ENCODE measurements at places on chromosomes 3 and 15. TPM values are rescaled to one million over a fixed set of nuclear protein-coding genes. Genes with fewer than 3 reads are reported as not detected.

- DNase-seq: no peak
Measured at GRCh38 chr3:19338769-19339168, 190.5 kb downstream of the KCNH8 start.

DNA sequence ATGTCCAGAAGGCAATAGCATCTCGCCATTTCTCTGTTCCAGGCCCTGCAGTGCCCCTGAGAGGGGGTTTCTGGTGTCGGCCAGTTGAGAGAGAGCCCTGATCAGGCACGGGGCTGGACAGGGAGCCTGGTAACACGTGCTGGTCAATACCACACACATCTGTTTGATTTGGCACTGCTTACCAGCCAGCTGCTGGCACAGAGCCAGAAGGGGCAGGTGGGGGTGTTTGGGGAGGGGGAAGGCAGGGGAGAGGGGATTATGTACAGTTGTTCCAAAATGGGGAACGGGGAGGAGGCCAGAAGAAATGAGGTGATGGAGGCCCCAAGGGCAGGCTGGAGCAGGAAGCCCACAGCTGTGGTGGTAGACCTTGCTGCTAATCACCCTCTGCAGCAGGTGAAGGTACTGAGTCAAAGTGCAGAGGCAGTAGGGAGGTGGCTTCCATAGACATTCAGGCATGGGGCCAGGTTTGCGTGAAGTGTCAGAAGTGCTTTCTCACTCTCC is 153.5 kb upstream of the LPP start:
- DNase-seq: no peak

DNA sequence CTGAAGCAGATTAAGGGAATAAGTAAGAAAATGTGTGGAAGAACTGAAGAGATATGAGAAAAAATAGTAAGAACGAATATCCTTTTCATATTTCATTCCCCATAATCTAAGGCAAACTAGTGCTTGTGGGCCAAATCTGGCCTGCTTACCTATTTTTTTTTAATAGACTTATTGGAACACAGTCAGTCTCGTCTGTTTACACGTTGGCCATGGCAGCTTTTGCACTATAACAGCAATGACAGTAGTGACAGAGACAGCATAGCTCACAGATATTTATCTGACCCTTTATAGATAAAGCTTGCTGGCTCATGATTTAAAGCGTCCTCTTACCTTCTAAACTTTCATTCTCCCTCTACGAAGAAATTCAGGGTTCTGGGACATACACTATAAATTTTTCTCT is 50.0 kb upstream of the CDAN1 start:
- DNase-seq: no peak

DNA sequence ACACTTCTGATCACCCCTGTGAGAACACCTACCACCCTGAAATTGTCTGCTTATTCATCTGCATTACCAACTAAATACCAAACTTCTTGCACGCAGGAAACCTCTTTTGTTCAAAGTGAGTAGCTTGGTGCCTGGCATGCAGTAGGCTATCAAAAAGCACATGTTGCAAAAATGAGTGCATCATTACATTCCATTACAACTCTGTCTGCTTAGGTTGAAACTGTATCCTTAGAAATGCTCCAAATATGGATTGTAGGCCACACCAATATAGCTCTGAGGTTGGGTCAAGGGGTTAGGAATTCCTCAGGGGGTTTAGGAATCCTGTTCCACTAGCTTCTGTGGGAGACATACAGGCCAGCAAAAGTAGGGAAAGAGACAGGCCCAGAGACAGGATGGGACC is 107.2 kb downstream of the THRB start:
- DNase-seq: no peak

- DNase-seq: no peak
Measured at GRCh38 chr15:58486062-58486461, 54.3 kb downstream of the LIPC start.

- no peak for DNase-seq
Measured at GRCh38 chr3:55164876-55165275, 237.0 kb upstream of the LRTM1 start.

- no peak for DNase-seq
Measured at GRCh38 chr3:184908859-184909258, 96.9 kb downstream of the VPS8 start.

The PAK2 gene
- total RNA-seq: 90.3 TPM

The SAMD7 gene
- not detected for total RNA-seq

The ADCY5 gene
- total RNA-seq: 8.0 TPM

DNA sequence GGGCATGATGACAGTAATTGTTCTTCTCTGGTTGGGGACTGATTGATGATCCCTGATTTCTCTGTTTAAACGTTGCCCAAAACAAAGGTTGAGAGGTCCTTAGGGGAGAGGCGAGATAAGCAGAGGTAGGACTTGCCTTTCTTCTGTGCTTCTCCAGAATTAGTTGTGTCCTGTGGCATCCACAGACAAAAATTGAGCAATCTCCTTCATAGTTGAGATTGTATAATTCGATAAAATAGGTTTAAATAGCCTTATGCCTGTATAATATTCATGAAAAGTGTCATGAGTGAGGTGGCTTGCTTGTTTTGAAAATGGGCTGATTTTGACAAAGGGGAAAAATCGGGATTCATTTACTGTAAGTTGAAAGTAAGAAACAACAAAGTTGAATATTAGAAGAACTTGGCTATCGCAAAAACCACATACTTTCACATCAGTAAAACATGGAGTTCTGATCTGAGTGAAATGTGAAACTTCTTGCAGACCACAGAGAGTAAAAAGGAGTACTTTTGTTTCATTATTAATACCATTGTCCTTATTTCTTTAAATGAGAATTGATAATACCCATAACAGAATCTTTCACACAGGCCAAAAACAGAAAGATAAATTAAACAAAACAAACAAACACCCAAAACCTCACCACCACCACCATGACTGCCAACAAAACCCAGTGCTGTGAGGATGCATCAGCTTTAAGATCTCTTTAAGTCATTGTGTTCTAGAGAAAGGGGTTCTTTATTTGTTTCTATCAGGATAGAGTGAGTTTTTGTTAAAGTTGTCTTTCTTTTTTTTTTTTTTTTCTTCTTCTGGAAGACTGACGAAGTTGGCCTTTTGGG is 155.7 kb downstream of the LPP start:
- no peak for DNase-seq

The TRANK1 gene
- 18.5 TPM for total RNA-seq

GRCh38 chr3:29484633-29485032 is 203.8 kb downstream of the RBMS3 start:
- DNase-seq: no peak

- DNase-seq: no peak
Measured at GRCh38 chr3:142149673-142149992, 289 bp upstream of the TFDP2 start.

DNA sequence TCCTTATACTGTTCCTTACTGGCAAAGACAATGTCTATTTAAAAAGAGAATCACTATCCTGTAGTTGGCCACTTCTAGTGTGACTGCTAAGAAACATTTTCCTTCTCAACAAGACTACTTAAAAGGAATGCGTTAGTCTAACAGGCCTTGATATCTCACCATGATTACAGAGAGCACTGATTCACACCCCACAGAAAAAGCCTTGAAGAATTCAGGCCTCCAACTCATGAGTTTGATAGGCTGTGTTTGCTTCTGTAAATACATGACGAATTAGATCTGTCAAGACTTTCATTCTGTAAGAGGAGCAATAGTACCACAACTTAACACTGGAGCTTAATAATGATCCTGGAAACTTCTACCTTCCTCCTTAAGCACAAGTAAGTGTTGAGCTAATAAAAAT is 432.8 kb upstream of the NR2F2 start:
- DNase-seq: no peak

DNA sequence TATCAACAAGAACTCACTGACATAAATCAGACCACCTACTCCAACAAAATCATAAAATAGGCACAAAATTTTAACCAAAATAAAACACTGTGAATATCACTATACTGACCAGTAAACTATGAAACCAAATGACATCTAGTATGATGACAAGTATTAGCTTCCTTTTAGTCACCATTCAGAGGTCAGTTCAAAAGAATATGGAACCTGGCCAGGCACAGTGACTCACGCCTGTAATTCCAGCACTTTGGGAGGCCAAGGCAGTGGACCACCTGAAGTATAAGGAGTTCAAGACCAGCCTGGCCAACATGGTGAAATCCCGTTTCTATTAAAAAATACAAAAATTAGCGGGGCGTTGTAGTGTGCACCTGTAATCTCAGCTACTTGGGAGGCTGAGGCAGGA is 65.8 kb downstream of the SMARCC1 start:
- no peak for DNase-seq

The NAA80 gene
- 10.9 TPM for total RNA-seq

- DNase-seq: no peak
Measured at GRCh38 chr3:63976161-63976871, 47.0 kb downstream of the PSMD6 start.

The ATP13A5 gene
- not detected for total RNA-seq

The ITIH4 gene
- total RNA-seq: 8.3 TPM

The RAD18 gene
- total RNA-seq: 22.2 TPM

DNA sequence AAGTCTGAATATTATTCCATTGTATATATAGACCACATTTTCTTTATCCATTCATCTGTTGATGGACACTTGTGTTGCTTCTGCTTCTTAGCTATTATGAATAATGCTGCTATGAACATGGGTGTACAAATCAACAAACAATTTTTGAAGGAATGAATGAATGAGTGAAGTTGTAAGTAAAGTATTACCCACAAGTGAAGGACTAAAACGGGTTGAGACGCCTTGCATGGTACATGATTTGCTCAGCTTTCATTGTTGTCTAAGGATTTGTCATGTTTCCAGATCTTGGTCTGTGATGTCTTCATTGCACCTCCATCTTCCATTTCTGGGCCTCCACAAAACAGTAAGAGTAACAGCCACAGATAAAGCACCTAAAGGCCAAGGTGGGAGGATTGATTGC is 20.5 kb downstream of the IFT122 start:
- no peak for DNase-seq

The LRIG1 gene
- 108 TPM for total RNA-seq

The GOLGA6L10 gene
- 2.4 TPM for total RNA-seq

The UQCC5 gene
- total RNA-seq: 13.7 TPM

DNA sequence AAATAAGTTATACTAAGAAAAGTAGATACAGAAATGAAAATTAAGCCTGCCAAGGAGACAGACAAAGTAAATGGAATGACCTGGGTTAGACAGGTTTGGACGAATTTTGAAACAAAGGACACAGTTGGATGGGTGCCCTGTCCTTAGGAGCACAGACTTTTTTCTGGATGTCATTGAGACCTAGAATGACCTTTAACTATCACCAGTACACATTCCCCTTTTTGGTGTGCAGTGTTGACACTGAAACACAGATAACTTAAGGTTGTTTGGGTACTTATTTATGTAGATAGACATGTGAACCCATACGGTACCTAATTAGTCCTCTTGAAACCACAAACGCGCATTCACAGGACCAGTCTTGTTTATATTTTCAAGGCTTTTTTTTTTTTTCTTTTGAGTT is 86.7 kb downstream of the PPARG start:
- DNase-seq: no peak

GRCh38 chr15:92971081-92971480 is 71.0 kb downstream of the CHD2 start:
- no peak for DNase-seq

The PLSCR2 gene
- total RNA-seq: not detected

GRCh38 chr3:170806676-170807075 is 63.3 kb downstream of the RPL22L1 start:
- DNase-seq: no peak

GRCh38 chr3:177282119-177282655 is 84.9 kb upstream of the TBL1XR1 start:
- DNase-seq: no peak

The MAGI1 gene
- total RNA-seq: 18.9 TPM

- DNase-seq: no peak
Measured at GRCh38 chr3:59717679-59718205, 667.9 kb upstream of the CFAP20DC start.

The BRPF1 gene
- total RNA-seq: 15.5 TPM

The RTP4 gene
- total RNA-seq: not detected

GRCh38 chr3:186216900-186217819 is 108.3 kb upstream of the ETV5 start:
- DNase-seq: no peak

DNA sequence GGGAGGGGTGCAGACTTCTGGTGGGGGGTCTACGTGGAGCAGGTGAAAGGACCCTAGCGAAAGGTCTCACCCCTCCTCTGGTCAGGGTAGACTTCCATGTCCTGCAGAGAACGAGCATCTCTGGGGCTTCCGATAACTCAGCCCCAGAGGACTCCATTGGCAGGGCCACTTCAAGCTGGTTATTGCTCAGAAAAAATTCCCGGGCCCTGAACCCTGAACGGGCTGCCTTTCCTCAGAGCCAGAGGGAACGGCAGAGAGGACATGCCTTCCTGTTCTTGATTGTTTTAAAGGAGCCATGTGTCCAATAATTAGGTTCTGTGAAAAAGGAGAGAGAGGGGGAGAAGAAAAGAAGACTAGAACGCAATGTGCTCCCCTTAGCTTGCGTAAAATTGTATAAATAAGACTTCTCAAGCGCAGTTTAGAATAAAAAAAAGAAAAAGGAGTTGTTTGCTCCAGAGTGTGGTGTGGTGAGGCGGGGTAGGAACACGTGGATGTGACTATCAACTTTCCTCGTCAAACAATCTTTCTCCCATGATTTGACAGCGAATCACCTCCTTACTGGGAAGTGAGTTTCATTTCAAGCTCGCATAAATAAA is 193.4 kb upstream of the UBE2E1 start:
- DNase-seq: no peak

The NRROS gene
- 0.50 TPM for total RNA-seq

DNA sequence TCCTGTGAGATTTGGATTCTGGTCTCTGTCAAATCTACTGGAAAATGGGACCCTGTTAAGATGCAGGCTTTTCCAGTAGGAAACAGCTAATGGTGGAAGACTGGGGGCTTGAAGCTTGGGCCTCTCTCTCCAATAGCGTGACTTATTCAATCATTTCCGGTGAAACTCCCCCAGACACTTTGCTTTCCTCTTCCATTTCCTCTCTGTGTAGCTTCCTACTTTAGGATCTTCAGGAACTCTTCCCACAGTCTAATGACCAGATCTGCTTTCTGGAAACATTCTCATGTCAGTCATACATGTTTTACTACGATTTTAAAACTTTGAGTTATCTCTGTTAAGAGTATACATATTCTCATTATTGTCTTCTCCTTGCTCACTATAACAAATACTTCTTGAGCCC is 28.0 kb upstream of the TPRG1 start:
- no peak for DNase-seq

DNA sequence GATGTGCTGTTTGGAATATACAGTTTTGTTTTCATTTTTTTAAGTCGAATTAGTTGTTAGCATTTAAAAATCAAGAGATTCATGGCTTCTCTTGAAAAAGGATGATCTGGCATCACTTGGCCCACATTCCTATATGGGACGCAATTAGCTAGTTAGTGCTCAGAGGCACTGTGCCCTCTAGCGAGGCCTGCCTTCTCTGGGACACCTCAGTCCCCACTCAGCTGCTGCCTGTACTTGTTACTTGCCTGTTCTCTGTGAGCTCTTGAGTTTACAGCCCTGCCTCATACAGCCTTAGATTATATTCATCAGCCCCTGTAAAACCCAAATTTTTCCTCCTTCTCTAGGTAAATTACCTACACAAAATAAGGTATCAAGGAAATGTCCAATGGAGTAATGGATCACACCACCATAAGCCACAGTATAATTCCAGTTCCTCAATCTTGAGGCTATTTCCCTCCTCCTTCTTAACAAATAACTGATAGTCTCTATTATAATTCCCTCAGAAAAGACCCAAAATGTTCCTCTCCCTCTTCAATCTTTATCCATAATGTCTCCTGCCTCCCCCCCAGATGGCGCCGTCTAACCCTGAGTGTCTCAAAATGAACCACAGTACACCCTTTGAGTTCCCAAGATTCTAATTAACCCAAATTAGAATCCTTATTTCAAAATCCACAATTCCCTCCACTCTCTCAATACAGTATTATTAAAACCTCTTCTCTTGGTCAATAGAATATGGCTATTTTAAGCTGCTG is 2.7 kb downstream of the ZMAT3 start:
- DNase-seq: no peak

All from chondrocyte (in vitro differentiated cells).